ENCODE measurements at places on chromosomes 7 and 10.

DNA sequence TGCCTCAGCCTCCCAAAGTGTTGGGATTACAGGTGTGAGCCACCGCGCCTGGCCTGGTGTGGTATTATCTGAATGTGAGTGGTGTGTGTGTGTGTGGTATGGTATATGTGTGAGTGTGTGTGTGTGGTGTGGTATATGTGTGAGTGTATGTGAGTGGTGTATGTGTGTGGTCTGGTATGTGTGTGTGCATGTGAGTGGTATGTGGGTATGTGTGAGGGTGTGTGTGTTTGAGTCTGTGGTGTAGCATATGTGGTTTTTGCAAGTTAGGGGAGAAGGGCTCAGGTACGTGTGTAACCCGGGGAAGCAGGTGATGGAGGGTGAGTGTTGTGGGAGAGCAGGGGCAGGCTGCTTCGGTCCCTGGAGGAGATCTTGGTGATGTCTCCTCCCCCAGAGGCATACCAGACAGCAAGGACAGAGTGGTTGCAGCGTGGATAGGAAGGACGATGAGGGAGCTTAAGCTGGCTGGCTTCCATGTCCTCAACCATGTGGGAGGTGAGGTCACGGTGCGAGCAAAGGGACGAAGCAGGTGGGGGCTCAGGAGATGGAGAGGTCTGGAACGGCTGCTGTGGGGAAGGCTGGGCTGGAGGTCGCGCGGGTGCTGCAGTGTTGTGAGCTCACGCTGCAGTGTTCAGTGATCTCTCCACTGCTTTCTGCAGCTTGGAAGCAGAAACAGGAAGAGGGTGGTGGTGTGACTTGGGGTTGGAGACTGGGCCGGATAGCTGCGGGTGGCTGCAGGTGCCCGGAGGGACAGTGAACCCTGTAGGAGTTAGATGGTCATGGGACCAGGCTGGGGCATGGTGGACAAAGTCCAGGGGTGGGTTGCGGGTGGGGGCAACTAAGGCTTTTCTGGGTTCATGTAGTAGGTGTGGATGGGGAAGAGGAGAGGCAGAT is 5.0 kb downstream of the ZYX start:
- DNase-seq, result no peak

GRCh38 chr7:154433632-154434598 is 381.7 kb downstream of the DPP6 start:
- DNase-seq, result no peak

- no peak for DNase-seq
Measured at GRCh38 chr7:129315960-129316359, 91.1 kb downstream of the AHCYL2 start.

DNA sequence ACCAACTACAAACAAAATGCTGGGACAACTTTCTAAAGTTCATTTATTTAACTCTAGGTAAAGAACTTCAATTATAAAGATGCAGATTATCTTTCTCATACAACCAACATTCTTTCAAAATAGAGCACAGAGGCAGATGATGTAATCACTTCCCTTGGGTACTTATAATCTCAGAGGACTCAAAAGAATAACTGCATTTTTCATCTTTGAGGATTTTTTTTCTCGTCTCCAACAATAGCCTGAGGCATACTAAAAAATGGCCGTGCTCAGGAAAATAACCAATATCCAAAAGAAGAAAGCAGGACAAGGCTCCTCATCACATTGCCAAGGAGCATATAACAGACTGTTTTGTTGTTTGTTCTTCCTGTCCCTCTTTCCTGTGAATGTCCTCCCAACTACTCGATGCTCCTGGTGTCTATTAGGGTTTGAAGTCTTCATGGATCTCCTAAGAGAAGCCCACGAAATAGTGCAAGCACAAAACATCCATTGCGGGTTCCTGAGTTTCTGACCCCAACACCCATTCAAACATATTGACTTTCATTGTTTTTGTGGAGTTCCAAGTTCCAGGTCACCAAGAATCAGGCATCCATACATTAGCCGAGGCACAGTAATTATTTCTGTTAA is 182.9 kb downstream of the SORCS1 start:
- DNase-seq, result no peak

- no peak for DNase-seq
Measured at GRCh38 chr7:22576612-22577469, 76.9 kb upstream of the STEAP1B start.

- DNase-seq, result no peak
Measured at GRCh38 chr10:98246911-98247805, 20.8 kb downstream of the LOXL4 start.

DNA sequence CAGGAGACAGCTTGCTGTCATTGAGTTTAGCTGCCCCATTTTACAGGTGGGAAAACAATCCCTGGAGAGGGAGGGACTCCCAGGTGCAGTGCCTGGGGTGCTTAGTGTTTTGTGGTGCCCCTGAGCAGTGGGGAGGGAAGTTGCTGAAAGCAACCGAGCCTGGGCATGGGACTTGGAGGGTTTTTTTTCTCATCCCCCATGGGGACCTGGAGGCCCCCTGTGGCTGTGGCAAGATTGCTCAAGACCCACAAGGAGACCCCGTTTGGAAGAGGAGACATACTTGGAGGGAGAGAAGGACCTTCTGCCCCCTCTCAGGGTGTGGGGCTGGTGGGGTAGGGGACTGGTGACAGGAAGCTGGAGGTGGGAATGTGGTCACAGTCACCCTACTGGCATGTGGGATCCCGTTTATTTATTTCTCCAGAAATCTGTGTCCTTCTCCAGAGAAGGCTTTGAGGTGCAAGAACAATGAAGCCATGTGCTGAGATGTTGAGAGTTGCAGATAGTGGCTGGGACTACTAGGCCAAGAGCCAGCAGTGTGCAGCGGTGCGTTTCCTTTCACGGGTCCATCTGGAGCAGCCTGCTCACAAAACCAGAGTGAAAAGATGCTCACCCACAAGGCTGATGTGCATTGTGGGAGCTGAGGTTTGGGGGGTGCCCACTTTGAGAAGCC is 21.5 kb downstream of the ZMIZ1 start:
- no peak for DNase-seq

DNA sequence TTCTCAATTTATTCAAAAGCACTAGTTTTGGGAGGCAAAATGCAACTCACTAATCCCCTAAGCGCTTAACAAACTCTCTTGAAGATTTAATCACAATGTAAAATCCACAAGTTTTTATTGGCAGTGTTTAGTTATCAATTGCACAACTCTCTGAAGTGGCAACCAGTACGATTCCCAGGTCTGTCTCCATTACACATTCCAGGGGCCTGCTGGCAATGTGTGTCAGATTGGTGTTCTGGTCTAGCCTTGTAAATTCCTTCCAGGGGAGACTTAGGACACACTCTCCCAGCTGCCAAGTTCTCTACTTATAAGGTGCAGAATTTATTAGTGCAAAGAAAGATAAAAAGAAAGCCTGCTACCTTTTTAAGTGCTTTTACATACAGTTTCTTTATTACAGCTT is 164.7 kb upstream of the HPS1 start:
- DNase-seq, result no peak

GRCh38 chr7:98211221-98211675 is at the start of gene BHLHA15:
TSS of gene BHLHA15 (plus strand) at chr7:98211439. CDS start at chr7:98212310, 871 bp downstream.
- peak; percentile 45 for DNase-seq

- DNase-seq, result no peak
Measured at GRCh38 chr10:35043796-35044344, 46.3 kb downstream of the CUL2 start.

DNA sequence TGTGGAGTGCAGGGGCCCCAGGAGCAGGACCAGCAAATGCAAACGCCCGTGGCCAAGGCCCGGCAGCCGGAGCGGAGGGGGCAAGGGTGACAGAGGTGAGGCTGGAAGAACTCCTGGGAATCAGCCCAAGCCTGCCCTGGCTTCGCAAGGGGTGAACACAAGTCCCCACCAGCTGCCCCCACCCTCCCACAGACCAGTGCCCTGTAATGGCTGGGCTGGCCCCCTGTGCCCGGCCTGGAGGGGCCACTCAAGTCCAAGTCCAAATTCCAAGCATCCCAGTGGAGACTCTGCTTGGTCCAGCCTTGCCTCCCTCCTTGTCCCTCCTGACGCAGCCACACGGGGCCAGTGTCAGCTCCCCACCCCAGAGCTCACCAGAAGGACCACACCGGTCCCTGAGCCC is 28.0 kb downstream of the MICALL2 start:
- DNase-seq, result no peak

DNA sequence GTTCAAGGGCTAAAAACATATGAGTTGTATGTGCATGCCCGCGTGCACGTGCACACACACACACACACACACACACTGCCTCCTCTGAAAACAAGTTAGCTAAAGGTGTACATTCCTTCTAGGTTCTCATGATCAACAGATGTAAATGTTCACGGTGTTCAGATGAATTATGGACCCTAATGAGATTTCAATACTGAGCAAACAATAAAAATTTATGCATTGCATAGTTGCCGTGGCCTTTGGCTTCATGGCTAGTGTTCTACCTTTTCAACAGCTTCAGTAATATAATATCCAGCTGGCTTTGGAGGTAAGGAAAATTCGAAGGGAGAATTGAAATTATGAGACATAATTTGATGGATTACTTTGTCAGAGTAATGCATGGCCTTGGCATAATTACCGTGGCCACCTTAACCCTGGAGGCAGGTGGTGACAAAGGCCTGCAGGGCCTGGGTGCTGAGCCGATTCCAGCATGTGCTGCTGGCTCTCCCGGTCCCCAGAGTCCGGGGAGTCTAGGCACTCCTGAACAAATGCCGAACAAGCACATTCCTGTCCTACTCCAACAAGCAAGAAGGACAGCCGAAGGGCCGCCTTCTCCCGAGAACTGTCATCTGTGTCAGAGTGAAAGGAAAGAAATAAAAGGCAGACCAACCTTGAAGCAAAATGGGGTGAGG is 166.6 kb upstream of the TCF7L2 start:
- DNase-seq, result peak; percentile 48

GRCh38 chr7:117248829-117249228 is 74.0 kb downstream of the WNT2 start:
- DNase-seq, result no peak

DNA sequence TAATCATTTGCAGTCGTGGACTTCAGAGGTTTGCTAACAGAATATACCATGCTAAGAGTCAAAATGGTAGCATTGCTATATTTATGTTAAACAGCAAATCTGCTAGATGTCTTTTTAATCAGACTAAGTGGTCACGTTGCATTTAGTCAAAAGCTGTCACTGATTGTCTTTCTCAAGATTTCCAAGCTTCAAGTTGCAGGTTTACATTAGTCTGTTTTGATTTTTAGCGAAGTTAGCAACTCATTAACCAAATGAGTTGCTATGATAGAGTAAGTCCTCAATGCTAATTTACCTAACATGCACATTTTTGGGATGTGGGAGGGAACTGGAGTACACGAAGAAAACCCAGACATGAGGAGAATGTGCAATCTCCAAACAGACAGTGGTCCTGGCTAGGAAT is 653.2 kb downstream of the TNS3 start:
- no peak for DNase-seq

GRCh38 chr7:7529328-7529727 is 6.3 kb downstream of the COL28A1 start:
- DNase-seq, result peak; percentile 81
